Large intestine (tissue), 12 donors: ENCODE measurements at places on chromosomes 11 and 22.

GRCh38 chr22:23751441-23751996 lies 607 bp upstream of the ZNF70 start:
- no peak for DNase-seq

GRCh38 chr11:46064221-46064620 lies 57.0 kb downstream of the PHF21A start:
- no peak for DNase-seq

DNA sequence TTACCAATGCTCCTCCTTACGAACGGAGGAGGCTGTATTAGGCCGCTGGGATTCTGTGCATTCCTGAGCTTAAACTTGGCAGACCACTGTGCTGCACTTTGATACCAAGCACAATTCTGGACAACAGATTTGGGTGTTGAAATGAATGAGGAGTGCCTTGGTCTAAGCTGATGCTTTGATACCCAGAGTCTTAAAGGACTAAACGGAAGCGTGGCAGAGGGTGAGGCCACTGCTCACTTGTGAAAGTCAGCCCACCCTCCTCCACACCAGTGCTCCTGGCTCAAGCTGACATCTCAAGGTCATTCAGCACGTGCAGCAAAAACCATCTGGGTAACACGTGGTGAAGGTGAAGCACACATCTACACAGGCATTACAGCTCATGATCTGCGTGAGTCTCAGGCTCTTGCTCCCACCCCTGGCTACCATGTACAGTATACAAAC lies 85.9 kb downstream of the MICAL3 start:
- no peak for DNase-seq

- no peak for DNase-seq
Observed at GRCh38 chr11:70826541-70827335, 425.6 kb downstream of the SHANK2 start.

DNA sequence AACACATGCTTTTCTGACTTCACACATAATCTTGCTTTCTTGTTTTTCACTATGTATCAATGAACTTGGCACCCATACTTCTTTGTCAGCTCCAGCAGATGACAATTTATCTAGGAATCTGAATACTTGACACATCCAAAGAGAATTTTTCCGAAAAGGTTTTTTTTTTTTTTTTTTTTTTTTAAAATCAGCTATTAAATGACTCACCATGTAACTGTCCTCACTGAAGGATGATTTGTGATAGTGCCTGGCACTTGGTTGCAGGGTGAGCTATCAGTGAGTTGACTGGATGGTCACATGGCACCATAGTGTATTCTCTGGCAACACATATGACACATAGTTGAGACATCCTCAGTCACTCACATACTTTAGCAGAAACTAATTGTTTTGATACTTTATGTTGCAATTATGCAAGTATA lies 133.4 kb upstream of the E2F8 start:
- no peak for DNase-seq

DNA sequence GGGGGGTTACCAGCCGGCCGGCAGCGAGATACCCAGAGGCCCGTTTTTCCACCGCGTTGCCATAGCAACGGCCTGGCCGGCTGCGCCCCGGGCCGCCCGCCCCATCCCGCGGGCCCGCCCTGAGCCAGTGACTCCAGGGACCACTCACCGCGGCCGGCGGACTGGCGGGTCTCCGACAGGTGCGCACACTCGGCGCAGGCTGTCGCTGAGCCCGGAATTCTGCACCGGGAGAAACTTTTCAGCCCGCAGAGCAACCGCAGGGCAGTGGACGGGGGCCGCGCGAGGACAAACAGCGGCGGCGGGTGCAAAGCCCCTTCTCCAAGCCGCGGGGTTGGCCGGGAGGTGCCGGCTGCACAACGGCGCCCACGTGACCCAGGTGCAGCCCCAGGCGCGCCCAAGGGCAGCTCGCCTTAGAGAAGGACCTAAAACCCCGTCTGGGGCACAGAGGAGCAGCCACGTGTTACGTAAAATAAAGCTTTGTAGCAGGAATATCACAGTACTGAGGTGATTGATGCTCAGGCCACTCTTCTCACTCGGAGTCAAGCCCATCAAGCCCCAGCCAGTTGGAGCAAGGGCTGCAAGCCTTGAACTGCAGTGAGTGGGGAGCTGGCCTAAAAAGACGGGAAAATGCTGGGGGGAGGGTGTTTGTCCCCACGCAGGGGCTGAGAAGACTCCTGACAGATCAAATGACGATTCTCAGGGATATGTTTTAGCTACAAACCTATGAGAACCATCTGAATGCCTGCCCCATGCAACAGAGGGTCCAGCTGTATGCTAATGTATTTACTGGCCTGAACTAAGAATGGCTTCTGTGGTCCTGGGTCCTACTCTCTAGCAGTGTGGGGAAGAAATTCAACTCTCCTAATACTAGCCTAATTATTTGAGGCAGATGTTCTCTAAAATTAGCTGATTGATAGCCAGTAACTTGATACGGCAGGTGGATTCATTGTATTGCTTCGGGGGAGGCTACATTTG lies at the start of gene STK33:
Gene STK33 (minus strand): TSS at position 294 of the 975 bp plus-strand sequence. CDS start 119,323 bp downstream, outside the sequence.
- DNase-seq, result peak; percentile 41

DNA sequence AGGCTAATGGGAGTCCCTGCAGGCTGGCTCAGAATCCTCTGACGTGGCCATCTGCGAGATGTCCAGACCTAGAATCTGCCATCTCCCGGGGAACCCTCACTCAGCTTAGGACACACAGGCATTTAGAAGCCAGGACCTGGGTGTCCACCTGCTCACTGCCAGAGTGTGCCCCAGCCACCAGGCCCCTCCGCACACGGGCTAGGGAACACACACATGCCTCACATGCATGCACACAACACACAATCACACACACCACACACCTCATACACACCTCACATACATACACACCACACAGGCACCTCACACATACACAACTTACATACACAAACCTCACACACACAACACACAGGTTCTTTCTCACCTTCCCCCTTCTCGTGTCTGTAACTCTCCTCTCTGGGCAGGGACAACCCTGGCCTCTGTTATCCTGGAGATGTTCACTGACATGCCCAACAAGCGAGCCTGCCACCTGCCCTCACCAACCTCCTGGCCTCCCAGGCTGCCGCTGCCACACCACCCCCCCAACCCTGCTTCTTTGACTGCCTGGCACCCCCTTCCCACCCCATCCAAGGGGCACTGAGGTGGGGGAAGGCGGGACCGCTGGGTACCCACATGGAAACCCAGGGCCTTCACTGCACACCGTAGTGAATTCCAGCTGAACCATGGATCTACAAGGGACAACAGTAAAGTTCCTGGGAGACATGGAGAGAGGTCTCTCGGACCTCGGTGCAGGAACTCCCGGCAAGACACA lies 38.1 kb downstream of the GNB1L start:
- DNase-seq, result no peak

DNA sequence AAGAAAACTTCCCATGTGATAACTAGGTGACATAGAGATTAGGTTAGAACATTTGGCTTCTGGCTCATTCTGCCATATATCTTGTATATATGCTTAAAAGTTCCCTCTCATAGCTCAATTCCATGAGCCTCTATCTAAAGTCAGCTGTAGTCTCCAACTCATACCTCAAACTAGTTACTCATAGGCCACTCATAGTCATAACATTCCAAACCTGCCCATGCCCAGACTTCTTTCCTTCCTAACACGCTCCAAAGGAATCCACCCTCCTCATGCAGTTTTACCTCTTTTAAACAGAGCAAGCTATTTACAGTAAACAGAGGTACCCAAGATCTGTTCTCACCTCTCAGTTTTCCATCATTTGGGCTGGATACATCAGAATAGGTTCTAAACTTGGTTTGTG lies 39.4 kb downstream of the GLYATL2 start:
- DNase-seq, result no peak

DNA sequence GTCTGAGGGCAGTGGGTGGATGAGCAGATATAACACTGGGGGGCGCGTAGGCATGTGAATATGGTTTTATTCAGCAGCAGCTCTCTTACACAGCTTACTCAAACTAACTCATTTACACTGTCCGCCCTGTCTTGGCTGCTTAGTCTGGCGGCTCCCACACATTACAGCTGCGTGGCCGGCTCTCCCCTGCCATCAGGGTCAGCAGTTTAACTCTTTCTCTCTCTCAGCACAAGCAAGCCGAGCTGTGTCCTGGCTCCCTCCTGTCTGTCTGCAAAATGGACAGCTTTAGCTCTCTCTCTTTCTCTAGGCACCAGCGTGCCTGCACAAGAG lies 1310.1 kb upstream of the RAG2 start:
- DNase-seq, result no peak

DNA sequence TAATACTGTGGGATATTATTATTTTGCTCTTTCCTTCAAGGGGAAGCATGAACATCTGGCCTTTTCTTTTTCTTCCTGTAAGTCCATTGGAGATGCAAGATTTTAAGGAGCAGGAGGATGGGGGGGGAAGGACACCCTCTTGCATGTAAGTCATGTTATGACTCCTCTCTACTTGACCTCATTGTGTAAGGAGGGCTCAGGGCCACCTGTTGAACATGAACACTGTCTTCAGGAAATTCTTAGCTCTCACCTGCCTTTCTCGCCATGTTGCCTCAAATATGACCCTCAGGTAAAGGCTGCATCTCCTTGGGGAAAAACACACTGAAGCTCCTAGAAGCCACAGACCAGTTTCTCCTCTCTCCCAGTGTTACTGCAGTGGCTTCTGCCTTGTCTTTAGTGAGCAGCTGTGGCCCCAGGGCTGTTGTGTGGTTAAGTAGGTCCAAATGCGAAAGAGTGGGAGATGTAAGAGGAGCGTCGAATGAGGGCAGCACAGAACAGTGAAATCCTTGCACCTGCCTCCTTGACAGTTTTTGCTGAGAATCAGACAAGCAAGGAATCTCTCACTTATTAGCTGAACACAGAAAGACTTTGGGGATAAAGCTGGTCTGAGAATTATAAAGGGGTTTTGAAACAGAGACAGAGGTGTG lies 1.3 kb upstream of the RAG1 start:
- no peak for DNase-seq

DNA sequence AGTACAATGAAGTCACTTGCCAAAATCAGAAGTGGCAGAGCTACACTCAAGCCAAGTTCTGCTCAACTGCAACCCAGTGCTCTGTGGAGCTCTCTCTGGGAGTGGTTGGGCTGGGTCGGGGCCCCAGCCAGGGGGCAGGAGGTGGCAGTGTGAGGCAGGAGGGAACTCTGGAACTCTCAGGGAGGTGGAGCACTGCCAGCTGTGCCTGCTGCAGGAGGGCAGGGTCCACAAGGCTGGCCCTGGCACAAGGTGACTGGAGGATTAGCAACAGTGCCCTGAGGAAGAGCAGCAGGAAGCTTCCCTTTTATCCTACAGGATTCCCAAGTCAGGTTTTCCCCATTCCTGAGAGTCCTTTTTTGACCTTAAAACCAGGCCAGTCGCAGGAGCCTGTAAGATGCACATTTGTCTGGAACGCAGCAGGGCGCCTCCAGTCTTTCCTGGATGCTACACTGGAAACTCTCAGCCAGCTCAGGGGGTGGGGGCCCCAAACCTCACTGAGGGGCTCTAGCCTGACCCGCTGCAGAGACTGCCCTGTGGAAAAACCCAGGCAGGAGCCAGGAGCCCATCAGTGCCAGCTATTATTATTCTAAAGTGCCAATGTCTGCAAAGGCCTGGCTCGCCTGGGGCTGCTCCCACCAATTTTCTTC lies 31.8 kb downstream of the DKK3 start:
- no peak for DNase-seq

GRCh38 chr11:64100782-64101353 lies 65.0 kb downstream of the MACROD1 start:
- no peak for DNase-seq

DNA sequence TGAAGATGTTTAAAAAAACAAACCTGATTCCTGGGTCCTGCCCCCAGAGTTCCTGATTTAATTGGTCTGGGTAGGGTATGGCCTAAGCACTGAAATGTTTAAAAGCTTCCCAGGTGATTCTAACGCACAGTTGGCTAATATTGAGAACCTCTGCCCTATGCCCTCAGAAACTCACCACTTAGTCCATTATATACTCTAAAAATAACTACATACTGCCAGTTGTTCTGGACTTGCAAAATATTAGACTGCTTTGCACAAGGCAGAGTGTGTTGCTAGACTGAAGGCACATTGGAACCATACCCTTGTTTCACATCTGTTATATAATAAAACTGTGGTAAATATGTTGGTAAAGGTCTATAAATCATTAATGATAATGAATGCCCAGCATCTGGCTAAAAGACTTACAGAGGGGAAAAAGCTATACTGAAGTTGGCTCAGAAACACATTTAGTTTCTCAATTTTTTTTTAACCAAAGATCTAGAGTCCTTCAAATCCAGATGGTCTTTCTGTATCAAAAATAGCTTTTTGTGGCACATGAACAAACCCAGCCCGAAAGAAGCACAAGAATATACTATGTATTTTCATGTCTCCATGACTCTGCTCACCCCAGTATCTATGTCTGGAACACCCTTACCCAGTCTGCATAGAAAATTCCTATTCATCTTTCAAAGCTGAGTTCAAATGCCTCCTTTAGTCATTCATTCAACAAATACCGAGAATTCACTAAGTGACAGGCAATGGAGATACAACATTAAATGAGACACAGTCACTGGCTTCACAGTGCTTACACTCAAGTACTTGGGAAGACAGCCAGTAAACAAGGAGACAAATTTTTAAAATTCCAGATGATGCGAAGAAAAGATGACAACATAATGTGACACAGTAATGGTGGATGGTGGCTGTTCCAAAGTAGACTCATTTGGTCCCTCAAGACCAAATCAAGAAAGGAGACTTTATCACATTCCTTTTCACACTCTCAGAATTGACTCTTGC lies 44.1 kb downstream of the RBFOX2 start:
- DNase-seq, result no peak
